ENCODE measurements at places on chromosomes 5 and 9. TPM values are rescaled to one million over a fixed set of nuclear protein-coding genes. Genes with fewer than 3 reads are reported as not detected.

GRCh38 chr5:152532714-152533113 is 127.6 kb upstream of the NMUR2 start:
- DNase-seq = peak; percentile 45

- DNase-seq = peak; percentile 70
Measured at GRCh38 chr9:70601000-70601951, 186.8 kb upstream of the KLF9 start.

GRCh38 chr5:96256795-96257470 is 176.1 kb downstream of the PCSK1 start:
- peak; percentile 20 for DNase-seq

- no peak for DNase-seq
Measured at GRCh38 chr9:105117234-105117633, 127.2 kb upstream of the SLC44A1 start.

DNA sequence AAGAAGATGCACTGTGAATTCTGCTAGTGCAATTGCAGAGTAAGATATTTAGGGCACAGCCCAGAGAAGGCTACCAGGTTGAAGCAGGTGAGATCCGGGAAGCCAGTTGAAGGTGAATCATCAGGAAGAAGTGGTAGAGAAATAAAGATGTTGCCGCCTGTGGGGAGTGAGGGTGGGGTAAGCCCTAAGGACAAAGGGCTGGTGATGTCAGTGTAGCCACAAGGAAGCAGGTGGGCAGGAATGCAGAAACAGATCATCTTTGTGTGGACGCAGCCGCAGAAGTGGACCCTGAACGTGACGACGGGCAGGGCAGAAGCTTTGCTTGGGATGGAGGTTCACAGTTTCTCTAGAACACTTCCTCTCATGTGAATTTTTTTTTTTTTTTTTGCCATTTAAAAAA is 164.2 kb downstream of the ACTL7B start:
- peak; percentile 66 for DNase-seq

- no peak for DNase-seq
Measured at GRCh38 chr5:160435532-160435931, 13.9 kb downstream of the PTTG1 start.

GRCh38 chr9:99023831-99024230 is 80.1 kb downstream of the COL15A1 start:
- DNase-seq = no peak

- DNase-seq = peak; percentile 77
Measured at GRCh38 chr5:160270704-160271103, 41.4 kb downstream of the FABP6 start.

GRCh38 chr9:29209748-29210291 is 1636.5 kb upstream of the C9orf72 start:
- no peak for DNase-seq

- no peak for DNase-seq
Measured at GRCh38 chr5:38414348-38414747, 142.1 kb downstream of the LIFR start.

DNA sequence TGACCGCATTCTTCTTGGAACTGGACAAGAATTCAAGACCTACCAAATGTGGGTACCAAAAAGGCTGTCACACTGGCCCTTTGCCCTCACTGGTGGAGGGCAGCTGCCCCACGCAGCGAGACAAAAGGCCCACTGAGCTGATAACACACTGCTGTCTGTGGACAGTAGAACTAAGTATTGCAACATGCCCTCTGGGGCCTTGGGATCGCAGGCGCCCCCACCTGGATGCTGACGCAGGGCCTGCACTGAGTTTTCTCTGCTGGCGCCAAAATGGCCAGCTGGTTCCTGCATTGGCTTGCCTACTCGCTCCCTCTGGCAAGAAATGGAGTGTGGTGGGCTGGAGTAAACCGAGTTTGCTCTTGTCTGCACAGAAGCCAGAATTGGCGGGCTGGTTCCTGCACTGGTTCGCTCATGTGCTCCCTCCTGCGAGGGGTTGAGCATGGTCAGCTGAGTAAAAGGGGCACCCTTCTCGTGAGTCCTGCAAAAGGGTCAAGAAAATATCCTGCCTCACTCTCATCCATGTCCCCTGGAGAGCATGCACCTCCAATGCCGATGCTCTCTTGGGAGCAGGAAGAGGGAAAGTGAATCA is 55.7 kb downstream of the NXNL2 start:
- DNase-seq = no peak

HAND1 gene
- total RNA-seq = not detected

CDKN2A gene
- 34.1 TPM for total RNA-seq

ESM1 gene
- total RNA-seq = not detected

GRM6 gene
- total RNA-seq = not detected

TEX48 gene
- total RNA-seq = not detected

SLC6A18 gene
- total RNA-seq = not detected

PFN3 gene
- total RNA-seq = not detected

Measured in mammary epithelial cell (primary cell).